ENCODE measurements at places on chromosomes 1 and 21.

DNA sequence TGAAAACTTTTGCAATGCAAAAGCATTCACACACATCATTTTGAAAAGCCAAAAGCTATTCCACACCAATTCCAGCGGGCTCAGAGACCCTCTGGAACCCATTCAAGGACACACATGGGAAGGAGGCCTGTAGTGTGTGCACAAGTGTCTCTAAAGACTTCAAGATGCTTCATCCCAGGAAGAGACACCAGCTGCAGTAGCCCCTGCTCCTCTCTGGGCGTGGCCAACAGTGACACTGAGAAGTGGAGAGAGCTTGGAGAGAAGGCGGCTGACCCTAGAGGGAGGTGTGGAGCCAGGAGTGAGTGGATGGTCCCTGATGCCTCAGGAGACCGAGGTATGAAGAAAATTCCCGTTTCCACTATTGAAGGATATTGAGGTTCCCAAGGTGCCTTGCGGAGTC, 14.9 kb upstream of the TNNI1 start:
- peak; percentile 68 for DNase-seq

DNA sequence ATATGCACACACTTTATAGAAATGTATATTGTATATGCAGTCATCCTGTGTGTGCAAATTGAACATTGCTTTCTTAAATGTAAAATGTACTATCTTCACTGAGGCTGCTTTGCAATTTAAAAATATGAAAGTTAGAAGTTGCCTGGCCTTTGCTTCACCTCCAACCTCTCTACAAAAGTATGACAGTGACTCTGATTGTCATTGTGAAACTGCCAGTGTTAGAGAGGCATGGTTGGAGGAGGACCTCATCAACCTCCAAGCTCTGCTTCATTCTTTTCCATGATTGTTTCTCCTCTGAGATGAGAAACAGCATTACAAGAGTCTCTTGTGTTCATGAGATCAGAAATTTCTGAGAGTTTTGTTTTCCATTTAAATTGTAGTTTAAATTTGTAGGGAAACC, 185.5 kb downstream of the ZC3H11B start:
- DNase-seq: no peak

- DNase-seq: peak; percentile 4
These were observed 13.6 kb downstream of the DIP2A start for GRCh38 chr21:46472246-46472645.

GRCh38 chr21:45763506-45763905, 120.0 kb downstream of the PCBP3 start:
- DNase-seq: no peak

DNA sequence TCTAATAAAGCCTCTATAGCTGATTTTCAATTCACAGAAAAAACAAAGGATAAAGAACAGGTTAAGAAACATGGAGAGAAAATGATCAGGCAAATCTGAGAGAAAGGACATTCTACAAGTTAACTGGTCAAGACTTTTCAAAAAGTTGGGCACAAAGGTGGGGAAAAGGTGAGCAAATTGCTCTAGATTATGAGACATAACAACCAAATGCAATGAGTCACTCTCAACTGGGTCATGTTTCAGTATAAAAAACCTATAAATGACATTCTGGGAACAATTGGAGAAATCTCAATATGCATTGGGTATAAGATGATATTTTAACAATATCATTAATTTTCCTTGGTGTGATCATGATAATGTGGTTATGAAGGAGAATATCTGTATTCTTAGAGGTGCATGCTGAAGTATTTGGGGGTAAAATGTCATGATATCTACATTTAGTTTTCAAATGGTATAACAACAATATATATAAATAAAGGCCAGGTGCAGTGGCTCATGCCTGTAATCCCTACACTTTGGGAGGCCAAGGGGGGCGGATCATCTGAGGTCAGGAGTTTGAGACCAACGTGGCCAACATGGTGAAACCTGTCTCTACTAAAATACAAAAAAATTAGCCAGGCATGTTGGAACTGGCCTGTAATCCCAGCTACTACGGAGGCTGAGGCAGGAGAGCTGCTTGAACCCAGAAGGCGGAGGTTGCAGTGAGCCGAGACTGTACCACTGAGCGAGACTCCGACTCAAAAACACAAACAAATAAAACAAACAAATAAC, 27.0 kb downstream of the ANKRD13C start:
- no peak for DNase-seq

- no peak for DNase-seq
These were observed 263.2 kb downstream of the TM2D1 start for GRCh38 chr1:61461406-61462384.

DNA sequence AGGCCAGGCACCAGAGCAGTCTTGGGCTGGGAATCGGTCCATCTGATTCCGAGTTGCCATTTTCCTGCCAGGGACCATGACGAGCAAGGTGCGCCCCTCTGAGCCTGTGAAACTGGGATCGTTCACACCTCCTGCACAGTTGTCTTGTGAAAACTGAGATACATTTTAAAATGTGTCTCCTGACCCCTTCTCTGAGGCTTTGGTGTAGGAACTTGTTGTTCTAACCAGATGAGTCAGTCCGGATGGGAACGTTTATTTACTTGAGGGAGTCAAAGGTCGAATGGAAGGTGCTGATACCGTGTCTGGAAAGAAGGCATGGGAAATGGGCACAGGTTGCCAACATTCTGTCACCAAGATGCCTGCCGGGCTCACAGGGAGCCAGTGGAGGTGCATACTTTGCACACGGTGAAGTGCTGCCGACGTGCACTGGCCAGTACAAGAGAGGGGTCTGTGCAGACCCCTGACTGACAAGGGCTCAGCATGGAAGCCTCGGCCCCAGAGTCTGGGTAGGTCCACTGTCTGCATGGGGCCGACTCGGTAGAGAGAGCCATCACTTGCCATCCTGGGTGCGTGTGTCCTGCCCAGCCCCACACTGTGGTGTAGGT, 7.4 kb upstream of the KCNN3 start:
- no peak for DNase-seq

DNA sequence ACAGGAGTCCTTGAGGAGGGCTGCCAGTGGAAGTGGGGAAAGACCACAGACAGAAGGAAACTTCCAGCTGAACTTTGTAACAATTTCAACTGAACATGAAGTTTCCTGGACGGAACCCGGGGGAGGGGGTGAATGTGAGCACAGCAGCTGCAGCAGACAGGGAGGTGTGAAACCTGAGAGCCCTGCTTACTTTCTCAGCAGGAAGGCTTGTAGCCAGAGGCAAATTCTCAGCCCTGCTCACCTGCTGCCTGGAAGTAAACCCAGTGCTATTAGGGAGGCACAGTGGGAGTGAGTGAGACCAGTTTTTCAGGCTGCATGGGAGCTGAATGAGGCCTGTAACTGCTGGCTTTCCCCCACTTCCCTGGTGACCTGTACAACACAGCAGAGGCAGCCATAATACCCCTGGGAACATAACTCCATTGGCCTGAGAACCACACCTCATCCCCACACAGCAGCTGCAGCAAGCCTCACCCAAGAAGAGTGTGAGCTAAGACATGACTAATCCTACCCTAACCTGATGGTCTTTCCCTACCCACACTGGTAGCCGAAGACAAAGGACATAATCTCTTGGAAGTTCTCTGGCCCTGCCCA, 9.6 kb upstream of the SPRR2F start:
- peak; percentile 98 for DNase-seq
